Muscle of leg (tissue), 16 donors: ENCODE measurements at places on chromosomes 7 and 10. TPM values are rescaled to one million over a fixed set of nuclear protein-coding genes. Genes with fewer than 3 reads are reported as not detected.

The UBE2H gene
- 48.9 TPM for total RNA-seq

The ZPBP gene
- not detected for total RNA-seq

GRCh38 chr10:16449454-16449853, 12.6 kb downstream of the PTER start:
- H3K27me3 ChIP-seq = no peaks in the 10 kb centered on the region
- no peaks in the 10 kb centered on the region for H3K36me3 ChIP-seq
- no peaks in the 10 kb centered on the region for H3K4me1 ChIP-seq
- H3K27ac ChIP-seq = no peak overlapping the region
- no peak overlapping the region for H3K4me3 ChIP-seq

DNA sequence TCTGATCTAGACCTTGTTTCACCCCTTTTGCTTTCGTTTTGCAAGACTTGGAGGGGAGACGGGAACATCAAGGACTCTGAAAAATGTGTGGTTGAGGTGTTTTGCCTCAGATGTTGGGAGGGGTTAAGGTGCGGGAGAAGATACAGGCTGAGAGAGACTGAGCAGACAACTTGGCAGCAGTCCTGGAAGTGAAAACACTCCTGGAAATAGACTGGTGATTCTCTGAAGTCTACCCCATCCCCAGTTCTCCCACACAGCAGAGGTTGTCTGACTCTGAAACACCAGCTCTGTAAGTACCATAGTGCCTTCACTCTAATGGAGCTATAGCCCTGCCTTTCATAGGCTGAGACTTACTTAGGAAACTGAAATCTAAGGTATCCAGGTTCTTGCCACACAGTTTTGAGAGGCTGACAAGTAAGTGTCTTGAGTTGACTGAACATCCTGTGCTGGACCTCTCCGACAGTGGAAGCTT, 152.5 kb downstream of the PPP1R9A start:
- DNase-seq = peak; percentile 44
- no peaks in the 10 kb centered on the region for H3K27me3 ChIP-seq
- peaks cover 12% of the 10 kb centered on the region for H3K4me1 ChIP-seq
